Inflammatory macrophage (primary cell): ENCODE measurements at places on chromosomes 7 and 10.
A peak's percentile ranks its signal among the peaks of the same experiment; 100 is the strongest.

- DNase-seq = no peak
These were observed 92.2 kb downstream of the SEMA3C start for GRCh38 chr7:80826520-80827238.

DNA sequence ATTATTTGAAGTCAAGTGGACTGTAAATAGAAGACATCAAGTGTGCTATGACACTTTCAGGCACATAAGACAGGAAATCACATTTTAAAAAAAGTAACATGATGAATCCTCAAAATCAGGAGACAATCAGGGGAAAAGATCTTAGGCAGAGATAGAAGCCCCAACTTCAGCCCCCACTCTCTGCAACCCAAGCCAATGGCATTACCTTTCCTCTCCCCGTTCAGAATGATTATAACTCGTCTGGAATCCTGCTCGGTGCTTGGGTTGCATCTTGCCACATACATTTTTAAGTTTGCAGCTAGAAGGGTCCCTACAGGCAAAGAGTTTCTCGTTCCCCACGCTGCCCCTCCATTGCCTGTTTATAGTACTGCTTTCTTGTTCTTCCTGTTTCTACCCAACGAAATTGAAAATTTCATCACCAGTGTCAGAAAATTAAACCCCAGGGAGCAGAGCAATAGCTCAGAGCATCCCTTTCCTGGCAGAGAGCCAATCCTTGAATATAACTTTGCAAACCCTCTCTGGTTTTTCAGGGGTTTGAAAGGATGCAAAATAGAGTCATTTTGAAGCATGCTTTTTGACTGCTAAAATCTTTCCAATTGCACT is 260.5 kb upstream of the AOAH start:
- peak; percentile 63 for DNase-seq

GRCh38 chr10:97648562-97649404 is 8.3 kb downstream of the PI4K2A start:
- DNase-seq = peak; percentile 97

DNA sequence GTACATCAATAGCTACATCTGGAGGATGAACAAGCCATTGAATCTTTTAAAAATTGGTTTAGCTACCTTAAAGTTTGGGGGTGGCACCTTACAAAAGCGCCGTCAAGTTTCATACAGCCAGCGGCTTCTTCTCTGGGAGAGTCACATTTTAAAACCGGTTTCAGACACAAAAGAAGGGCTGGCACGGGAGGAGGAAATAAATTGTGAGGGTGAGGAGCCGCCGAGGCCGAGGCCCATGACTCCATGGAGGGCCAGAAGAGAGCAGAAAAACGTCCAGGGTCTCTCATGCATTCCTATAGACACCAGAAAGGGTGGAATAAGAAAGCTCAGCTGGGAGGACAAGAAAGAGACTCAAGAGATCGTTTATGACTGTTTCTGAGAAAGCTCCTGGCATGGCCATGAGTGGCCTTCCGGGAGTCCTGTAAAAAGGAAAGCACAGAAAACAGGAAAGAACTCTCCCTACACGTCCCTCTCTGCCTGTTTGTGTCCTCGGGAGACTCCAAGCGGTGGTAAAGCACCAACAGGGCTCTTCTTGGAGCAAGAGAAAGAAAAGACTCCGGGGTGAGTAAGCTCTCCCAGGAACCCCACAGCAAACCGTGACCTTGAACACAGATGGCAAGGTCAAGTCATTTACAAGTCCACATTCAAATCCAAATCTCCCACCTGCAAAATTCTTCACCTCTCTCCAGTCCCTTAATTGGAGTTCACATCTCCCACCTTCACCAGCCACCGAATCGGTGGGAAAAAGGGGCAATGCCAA is 1.8 kb downstream of the FRAT2 start:
- peak; percentile 38 for DNase-seq

GRCh38 chr10:103449208-103450144 is 2.7 kb downstream of the CALHM2 start:
- no peak for DNase-seq

DNA sequence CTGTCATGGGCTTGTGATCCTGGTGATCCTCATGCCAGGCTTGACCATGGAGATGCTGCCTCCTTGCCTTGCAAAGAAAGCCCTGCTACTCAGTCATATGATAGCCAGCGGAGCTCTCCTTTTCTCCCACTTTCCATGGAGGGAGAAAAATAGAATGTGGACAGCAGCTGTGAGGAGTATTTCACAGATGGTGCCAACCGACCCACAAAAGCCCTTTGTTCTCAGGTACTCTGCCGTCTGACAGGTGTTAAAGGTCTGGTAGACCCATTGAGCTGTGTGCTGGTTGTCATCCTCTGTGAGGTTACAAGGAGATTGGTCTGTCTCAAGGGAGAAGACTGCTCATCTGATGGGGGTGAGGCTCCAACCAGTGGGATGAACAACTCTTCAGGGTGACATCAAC is 29.5 kb upstream of the COBL start:
- DNase-seq = no peak

GRCh38 chr10:118944959-118945633 is 84.4 kb upstream of the NANOS1 start:
- DNase-seq = no peak

DNA sequence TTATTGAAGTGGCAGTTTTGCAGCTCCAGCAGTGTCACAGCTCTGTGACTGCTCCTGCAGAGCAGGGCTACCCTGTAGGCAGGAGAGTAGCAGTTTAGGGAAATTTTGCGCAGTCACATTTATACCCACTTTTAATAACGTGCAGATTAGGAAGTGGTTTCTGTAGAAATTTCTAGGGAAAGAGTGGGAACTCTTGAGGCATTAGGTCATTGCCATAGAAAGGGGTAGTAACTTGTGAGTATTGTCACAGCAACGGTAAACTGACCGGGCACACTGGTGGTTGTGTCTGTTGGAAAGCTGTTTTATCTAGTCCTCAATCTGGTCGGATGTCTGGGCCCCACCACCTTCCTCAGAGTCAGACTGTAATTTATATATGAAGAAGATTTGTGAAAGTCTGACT is 51.9 kb downstream of the CDC14C start:
- peak; percentile 90 for DNase-seq

- no peak for DNase-seq
These were observed 176.1 kb downstream of the SGMS1 start for GRCh38 chr10:50447691-50448090.

DNA sequence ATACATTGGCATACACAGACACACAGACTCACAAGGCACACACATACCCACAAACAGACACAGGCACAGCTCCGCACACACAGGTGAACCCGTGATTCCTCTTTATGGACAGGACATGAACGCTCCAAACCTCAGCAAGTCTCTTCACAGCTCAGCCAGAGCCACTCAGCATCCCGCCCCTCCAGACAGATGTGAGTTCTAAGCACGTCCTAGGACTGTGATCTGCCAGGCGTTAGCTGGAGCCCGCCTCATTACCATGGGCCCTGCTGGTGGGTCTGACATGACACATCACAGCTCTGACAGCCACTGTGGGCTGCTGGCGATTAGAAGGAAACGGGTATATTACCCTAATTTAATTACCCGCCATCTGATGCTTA is 176.7 kb upstream of the PPP2R2D start:
- no peak for DNase-seq

- peak; percentile 71 for DNase-seq
These were observed 75.9 kb downstream of the ICA1 start for GRCh38 chr7:8185926-8186683.
